Bronchial epithelial cell (primary cell): ENCODE measurements at places on chromosomes 5 and 9.
A peak's percentile ranks its signal among the peaks of the same experiment; 100 is the strongest.

DNA sequence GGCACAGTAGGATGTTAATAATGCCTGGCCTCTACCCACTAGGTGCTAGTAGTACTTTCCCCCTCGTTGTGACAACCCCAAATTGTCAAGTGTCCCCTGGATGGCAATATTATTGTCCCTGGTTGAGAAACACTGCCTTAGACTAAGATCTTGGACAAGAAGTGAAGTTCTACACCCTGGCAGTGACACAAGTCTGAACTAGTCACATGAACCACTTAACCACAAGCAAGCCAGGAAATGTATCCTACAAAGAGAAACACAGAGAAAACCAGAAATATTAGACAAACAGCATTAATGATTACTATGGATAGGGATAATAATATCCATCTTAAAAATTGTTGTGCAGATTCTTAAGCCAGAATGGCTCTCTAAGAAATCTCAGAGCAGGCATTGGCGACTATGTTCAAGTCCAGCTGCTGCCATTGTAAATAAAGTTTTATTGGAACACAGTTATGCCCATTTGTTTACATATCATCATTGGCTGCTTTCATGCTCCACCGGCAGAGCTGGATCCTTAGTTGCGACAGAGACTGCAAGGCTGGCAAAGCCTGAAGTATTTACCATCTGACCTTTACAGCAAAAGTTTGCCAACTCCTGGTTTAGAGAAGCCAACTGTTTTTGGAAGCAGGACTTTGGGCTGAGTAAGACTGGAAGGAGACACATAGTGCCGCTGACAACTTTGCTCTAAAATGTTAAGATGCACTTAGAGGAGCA lies 80.8 kb downstream of the NTRK2 start:
- DNase-seq: peak; percentile 82

GRCh38 chr5:74542482-74542881 lies 98.0 kb downstream of the ENC1 start:
- DNase-seq: peak; percentile 78

DNA sequence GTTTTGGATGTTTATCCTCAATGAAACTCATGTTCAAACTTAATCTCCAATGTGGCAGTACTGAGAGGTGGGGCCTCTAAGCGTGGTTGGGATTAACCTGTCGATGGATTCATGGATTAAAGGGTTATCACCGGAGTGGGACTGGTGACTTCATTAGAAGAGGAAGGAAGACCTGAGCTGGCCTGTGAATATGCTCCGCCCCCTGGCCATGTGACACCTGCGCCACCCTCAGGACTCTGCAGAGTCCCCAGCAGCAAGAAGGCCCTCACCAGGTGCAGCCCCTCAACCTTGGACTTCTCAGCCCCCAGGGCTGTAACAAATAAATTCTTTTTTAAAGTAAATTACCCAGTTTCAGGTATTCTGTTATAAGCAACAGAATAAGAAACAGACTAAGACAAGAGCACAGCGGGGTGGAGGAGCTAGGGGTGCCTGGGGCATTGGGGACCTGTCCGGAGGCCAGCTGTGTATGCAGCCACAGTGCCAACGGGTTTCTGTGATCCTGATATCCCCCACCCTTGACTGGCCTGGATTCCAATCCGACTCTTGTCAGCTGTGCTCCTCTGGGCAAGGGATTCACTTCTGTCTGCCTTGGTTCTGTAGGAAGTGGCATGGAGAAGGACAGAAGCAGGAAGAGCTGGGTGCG lies 3.2 kb upstream of the MAPK9 start:
- DNase-seq: no peak

GRCh38 chr5:159878988-159879471 lies 37.3 kb upstream of the ADRA1B start:
- peak; percentile 69 for DNase-seq

DNA sequence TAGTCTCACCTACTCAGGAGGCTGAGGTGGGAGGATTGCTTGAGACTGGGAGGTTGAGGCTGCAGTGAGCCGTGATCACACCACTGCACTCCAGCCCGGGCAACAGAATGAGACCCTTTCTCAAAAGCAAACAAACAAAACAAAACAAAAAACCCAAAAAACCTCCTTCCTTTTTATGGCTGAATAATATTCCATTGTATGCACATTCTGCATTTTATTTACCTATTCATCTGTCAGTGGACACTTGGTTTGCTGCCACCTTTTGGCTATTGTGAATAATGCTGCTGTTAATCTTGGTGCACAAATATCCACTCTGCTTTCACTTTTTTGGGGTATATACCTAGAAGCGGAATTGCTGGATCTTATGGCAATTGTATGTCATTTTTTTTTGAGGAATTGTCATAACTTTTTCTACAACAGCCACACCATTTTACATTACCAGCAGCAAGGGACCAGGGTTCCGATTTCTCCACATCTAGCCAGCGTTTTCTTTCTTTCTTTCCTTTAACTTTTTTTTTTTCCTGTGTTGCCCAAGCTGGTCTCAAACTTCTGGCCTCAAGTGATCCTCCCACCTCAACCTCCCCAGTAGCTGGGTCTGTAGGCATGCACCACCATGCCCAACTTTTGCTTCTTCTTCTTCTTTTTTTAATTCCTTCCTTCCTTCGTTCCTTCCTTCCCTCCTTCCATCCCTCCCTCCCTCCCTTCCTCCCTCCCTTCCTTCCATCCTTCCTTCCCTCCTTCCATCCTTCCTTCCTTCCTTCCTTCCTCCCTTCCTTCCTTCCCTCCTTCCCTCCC lies 30.6 kb downstream of the NKX2-5 start:
- peak; percentile 25 for DNase-seq

- DNase-seq: no peak
Observed at GRCh38 chr9:111610845-111611244, 11.4 kb upstream of the PTGR1 start.

GRCh38 chr5:15234366-15234765 lies 265.6 kb upstream of the FBXL7 start:
- DNase-seq: no peak

GRCh38 chr5:76143884-76144283 lies 60.7 kb downstream of the SV2C start:
- DNase-seq: no peak

- DNase-seq: no peak
Observed at GRCh38 chr5:127231118-127231517, 59.5 kb upstream of the MEGF10 start.

- DNase-seq: no peak
Observed at GRCh38 chr5:18607570-18607969, 973.3 kb downstream of the TAF11L14 start.

DNA sequence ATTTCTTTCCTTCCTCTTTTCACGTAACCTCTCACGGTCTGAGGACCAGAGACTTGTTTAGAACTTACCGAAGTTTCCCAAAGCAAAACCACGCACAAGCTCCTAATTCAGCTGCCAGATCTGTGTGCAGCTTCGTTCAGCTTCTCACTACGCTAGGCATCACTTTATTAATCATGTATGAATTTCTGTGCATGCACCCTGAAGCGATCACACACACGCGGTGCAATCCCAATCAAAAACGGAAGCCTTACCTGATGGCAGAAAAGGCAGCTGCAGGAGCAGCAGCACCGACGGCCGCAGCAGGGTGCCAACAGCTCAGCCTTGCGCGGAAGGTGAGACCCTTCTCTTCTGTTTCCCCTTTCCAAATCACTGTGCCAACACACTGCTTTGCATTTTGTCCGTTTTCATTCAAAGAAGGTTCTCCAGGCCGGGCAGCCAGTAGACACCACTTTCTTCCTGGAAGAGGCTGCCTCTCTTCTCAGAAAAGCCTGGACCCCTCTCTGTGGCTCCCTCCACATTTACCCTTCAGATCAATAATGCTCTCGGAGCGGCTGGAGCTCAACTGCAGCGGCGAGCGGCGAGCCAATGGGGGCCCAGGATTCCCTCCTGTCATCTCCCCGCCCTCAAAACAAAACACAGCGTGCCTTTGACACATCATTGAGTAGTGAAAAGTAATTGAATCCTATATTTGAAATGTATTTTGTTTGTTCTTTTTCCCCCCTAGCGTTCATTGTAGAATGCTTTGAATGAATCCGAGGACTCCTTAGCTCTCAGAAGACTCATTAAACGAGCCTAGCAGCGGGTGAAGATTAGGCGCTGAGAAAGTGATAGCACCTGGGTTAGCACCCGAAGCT lies at the start of gene CDH12:
TSS of gene CDH12 (minus strand) at position 538 of the 854 bp plus-strand sequence.
- no peak for DNase-seq

- no peak for DNase-seq
Observed at GRCh38 chr5:150175536-150175935, 9.0 kb downstream of the CDX1 start.

- peak; percentile 93 for DNase-seq
Observed at GRCh38 chr5:53249529-53250200, 140.1 kb upstream of the MOCS2 start.
